ENCODE measurements at places on chromosomes 11 and 22. TPM values are rescaled to one million over a fixed set of nuclear protein-coding genes. Genes with fewer than 3 reads are reported as not detected.

DNA sequence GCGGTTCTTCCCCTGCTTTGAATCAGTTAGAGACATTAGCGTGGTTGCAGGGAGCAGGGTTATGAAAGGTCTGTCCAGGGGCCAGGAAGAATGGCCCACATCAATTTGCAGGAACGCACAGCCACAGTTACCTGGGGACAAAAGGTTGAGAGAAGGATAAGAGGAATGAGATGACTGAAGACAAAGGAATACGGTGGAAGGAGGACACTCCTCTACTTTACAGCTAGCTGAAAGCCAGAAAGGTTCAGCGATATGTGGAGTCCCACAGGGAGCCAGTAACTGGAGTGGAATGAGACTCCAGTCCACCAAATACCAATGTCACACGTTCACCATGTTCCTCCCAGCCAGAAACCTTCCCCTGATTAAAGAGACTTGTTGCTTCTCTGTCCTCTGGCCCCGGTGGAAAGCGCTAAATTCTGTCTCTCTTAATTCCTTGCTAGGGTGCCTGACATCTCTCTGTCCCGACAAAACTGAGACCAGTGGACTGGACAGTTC, 10.7 kb downstream of the XNDC1N start:
- H3K4me1 ChIP-seq = no peaks in the 10 kb centered on the region
- H3K27me3 ChIP-seq = no peaks in the 10 kb centered on the region
- no peak overlapping the region for H3K4me3 ChIP-seq
- no peak overlapping the region for H3K27ac ChIP-seq
- peaks cover 19% of the 10 kb centered on the region for H3K36me3 ChIP-seq

DNA sequence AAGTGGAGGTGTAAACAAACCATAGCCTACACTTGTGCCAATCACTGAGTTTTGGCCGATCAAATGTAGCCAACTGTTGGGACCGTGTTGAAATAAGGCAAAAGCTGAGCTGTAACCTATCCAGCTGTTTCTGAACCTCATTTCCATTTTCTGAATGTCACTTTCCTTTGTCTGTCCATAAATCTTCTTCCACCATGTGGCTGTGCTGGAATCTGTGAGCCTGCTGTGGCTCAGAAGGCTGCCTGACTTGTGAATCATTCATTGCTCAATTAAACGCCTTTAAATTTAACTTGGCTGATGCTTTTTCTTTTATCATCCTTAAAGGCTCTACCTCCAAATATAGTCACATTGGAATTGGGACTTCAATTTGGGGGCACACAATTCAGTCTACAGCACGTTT, 203.1 kb upstream of the MPPED2 start:
- no peaks in the 10 kb centered on the region for H3K27me3 ChIP-seq
- H3K27ac ChIP-seq = no peak overlapping the region
- DNase-seq = no peak
- H3K4me3 ChIP-seq = no peak overlapping the region
- no peaks in the 10 kb centered on the region for H3K36me3 ChIP-seq

GRCh38 chr22:35334004-35334403, 34.3 kb downstream of the TOM1 start:
- peaks cover 8% of the 10 kb centered on the region for H3K4me1 ChIP-seq
- H3K36me3 ChIP-seq = peaks cover 78% of the 10 kb centered on the region
- no peaks in the 10 kb centered on the region for H3K27me3 ChIP-seq

DNA sequence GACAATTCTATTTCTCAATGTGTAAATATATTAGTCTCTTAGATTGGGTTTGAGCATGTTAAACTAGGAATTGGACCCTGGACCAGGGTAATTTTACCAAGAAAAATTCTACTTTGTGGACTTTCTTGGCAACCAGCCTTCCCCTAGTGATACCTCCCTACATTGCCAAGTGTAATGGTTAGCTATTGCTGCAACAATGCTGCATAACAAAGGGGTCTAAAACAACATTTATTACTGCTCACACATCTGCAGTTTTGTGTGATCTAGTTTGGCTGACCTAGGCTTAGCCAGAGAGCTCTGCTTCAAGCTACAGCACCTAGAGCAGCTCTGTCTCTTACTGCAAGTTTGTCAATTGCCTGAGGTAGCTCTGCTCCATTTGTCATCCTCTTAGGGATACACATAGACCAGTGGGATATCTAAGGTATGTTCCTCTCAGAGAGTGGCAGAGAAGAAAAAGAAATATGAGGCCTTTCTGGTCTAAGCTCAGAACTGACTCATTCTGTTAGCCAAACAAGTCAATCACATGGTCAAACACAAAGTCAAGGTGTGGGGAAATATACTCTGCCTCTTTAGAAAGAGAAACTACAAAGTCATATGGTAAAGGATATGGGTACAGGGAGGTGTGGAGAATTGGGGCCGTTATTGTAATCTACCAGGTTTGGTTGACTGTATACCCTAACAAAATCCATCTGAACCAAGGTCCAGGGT, 2.0 kb upstream of the LAYN start:
- H3K27ac ChIP-seq = peak overlapping the region; percentile 85
- no peaks in the 10 kb centered on the region for H3K27me3 ChIP-seq
- H3K4me1 ChIP-seq = peaks cover 20% of the 10 kb centered on the region
- DNase-seq = no peak

GRCh38 chr11:71425409-71425808, 22.8 kb downstream of the DHCR7 start:
- no peaks in the 10 kb centered on the region for H3K36me3 ChIP-seq
- no peak overlapping the region for H3K27ac ChIP-seq
- peaks cover 5% of the 10 kb centered on the region for H3K4me1 ChIP-seq
- no peak overlapping the region for H3K4me3 ChIP-seq
- H3K27me3 ChIP-seq = no peaks in the 10 kb centered on the region

DNA sequence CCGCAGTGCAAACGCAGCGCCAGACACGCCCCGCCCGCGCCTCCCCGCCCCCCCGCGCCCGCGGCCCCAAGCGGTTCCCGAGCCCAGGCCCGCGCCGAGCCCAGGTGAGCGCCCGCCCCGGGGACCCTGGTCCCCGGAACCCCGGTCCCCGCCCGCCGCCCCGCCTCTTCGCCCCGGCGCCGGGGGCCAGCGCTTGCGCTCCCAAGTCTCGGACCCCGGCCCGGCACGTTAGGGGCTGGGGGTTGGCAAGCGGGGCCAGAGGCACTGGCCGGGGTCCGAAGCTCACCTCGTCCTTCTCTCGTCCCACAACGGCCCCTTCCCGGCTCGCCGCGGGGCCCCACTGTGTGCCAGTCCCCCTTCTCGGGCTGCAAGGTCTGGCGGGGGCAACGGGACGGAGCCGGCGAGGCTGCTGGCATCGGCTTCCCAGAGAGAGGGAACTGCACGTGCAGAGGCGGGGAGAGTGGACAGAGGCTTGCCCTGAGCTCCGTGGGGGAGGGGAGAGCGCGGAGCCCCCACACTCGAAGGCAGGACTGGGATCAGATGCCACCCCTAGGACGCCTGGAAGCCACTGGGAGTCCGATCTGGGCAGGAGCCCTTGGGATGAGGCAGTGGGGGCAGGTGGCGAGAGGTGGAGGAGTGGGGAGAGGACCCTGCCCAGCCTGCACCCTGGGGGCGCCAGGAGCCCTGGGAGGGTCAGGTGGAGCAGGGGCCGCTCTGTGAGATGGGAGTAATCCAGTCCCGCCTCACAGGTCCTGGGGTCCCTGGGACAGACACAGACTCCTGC, 1.8 kb upstream of the AIFM3 start:
- H3K4me1 ChIP-seq = peaks cover 9% of the 10 kb centered on the region
- H3K27ac ChIP-seq = no peak overlapping the region
- no peaks in the 10 kb centered on the region for H3K36me3 ChIP-seq
- H3K27me3 ChIP-seq = no peaks in the 10 kb centered on the region
- DNase-seq = peak; percentile 24
- H3K4me3 ChIP-seq = no peak overlapping the region

DNA sequence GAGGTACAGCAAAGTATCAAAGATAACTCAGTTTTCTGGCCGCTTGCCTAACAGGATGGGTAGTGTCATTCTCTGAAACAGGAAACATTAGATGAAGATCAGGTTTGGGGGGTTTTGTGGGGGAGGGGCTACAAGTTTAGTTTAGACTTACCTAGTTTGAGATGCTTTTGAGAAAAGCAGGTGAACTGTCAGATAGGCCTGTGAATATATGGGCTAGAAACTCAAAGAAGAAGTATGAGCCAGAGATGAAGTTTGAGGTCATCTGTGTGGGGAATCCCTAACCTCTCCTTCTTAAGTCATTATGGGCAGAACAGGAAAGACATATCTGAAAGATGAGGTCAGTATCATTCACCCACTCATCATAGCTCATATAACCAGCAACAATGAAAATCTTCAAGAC, 11.9 kb downstream of the HOATZ start:
- no peaks in the 10 kb centered on the region for H3K4me1 ChIP-seq
- H3K27ac ChIP-seq = no peak overlapping the region
- no peak overlapping the region for H3K4me3 ChIP-seq
- no peaks in the 10 kb centered on the region for H3K36me3 ChIP-seq
- H3K27me3 ChIP-seq = no peaks in the 10 kb centered on the region

- no peak overlapping the region for H3K4me3 ChIP-seq
- peaks cover 18% of the 10 kb centered on the region for H3K4me1 ChIP-seq
Observed at GRCh38 chr11:130785380-130786116, 130.7 kb downstream of the SNX19 start.

GRCh38 chr11:100403816-100404215, 283.3 kb upstream of the ARHGAP42 start:
- DNase-seq = peak; percentile 15
- no peaks in the 10 kb centered on the region for H3K36me3 ChIP-seq
- H3K27me3 ChIP-seq = no peaks in the 10 kb centered on the region
- peaks cover 16% of the 10 kb centered on the region for H3K4me1 ChIP-seq
- H3K27ac ChIP-seq = peak overlapping the region; percentile 69

GRCh38 chr11:30377347-30377746, 54.4 kb downstream of the ARL14EP start:
- no peaks in the 10 kb centered on the region for H3K4me1 ChIP-seq
- DNase-seq = no peak
- no peak overlapping the region for H3K27ac ChIP-seq
- H3K36me3 ChIP-seq = no peaks in the 10 kb centered on the region
- H3K4me3 ChIP-seq = no peak overlapping the region
- no peaks in the 10 kb centered on the region for H3K27me3 ChIP-seq

DNA sequence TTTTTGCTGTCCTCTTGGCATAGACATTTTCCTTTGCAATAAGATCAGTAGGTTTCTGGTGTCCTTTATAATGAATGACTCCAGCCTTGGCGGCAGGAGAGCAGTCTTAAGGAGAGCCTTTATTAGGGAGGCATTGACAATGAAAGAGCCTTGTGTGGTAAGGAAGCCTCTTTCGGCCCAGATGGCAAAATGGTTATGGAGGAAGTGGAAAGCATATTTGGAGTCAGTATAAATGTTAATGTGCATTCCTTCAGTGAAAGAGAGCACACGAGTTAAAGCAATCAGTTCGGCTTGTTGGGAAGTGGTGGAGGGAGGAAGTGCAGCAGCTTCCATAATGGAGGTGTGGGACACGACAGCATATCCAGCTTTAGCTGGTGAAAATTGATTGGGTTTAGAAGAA, 18.1 kb upstream of the ANO1 start:
- no peak overlapping the region for H3K4me3 ChIP-seq
- H3K27ac ChIP-seq = no peak overlapping the region
- DNase-seq = no peak
- no peaks in the 10 kb centered on the region for H3K27me3 ChIP-seq
- H3K4me1 ChIP-seq = peaks cover 15% of the 10 kb centered on the region

GRCh38 chr11:72871119-72871518, 56.9 kb downstream of the ATG16L2 start:
- peaks cover 5% of the 10 kb centered on the region for H3K4me1 ChIP-seq
- no peaks in the 10 kb centered on the region for H3K36me3 ChIP-seq
- H3K27ac ChIP-seq = no peak overlapping the region
- DNase-seq = no peak
- H3K4me3 ChIP-seq = no peak overlapping the region

DNA sequence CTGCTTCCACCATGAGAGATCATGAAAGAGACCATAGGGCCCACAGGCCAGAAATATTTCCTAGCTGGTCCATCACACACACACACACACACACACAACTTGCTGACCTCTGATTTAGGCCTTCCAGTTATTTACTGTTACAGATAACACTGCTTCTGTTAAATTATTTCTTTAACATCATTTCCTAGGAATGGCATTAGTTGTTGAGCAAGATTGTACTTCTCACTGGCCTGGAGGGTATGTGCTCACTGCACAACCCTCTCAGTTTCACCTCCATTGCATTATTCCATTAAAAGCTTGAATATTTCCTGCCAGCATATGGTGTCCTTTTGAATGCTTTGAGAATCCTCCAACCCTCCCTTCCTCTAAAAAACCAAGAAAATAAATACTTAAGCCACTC, 104.4 kb downstream of the MICAL2 start:
- peaks cover 25% of the 10 kb centered on the region for H3K4me1 ChIP-seq
- H3K27ac ChIP-seq = peak overlapping the region; percentile 73
- DNase-seq = no peak
- H3K27me3 ChIP-seq = no peaks in the 10 kb centered on the region
- H3K4me3 ChIP-seq = no peak overlapping the region

DNA sequence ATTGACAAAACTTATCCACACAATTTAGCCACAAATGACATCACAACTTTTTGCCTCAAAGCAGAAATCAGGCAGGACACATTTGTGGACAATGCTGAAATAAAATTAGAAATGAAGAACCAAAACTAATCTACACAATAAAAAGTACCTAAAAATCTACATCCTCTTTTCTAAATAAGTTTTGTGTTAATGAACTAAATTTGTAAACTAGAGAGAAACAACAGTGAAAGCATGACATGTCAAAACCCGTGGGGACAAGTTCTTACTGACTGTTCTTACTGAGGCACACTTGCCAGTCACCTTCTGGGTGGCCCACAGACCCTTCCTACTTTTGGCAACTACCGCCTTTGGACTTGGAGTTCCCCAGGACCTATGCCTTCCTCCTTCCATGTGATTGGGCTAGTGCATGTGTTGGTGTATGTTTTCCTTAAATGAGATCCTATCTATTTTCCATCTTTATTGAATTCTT, 60.7 kb upstream of the MUC15 start:
- no peaks in the 10 kb centered on the region for H3K36me3 ChIP-seq
- H3K4me1 ChIP-seq = no peaks in the 10 kb centered on the region
- no peak overlapping the region for H3K27ac ChIP-seq

TLCD5 gene
- total RNA-seq = 12.5 TPM

KRTAP5-9 gene
- total RNA-seq = 0.54 TPM

OR52N4 gene
- not detected for total RNA-seq

LARGE2 gene
- total RNA-seq = 19.0 TPM

MYEOV gene
- not detected for total RNA-seq

RAG2 gene
- total RNA-seq = 4.3 TPM

CUL5 gene
- total RNA-seq = 39.9 TPM

PRR33 gene
- total RNA-seq = not detected

LRRC32 gene
- 18.1 TPM for total RNA-seq

Measured in thyroid gland (tissue), 4 donors.